ENCODE measurements at places on chromosomes 5 and 9.

GRCh38 chr9:2053883-2054845, 39.0 kb downstream of the SMARCA2 start:
- no peak for DNase-seq

- DNase-seq = no peak
Measured at GRCh38 chr5:176391999-176392398, 3.4 kb downstream of the HIGD2A start.

DNA sequence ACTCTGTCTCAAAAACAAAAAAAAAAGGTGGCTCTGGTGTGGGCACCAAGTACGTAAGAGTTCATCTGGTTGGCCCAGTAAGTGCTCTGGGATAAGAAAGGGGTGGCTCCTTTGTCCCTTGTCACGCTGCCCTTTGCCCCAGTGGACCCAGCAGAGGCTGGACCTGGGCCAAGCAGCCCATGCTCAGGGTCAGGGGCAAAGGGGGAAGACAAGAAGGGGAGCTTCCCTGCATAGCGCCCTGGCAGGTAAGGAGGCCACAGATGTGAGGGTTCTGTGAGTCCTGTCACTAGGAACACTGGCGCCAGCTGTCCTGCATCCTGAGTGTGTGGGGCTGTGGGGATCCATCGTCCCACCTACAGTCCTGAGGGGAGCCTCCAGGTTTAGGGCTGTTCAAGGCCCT, 65.3 kb downstream of the GADD45G start:
- DNase-seq = no peak

DNA sequence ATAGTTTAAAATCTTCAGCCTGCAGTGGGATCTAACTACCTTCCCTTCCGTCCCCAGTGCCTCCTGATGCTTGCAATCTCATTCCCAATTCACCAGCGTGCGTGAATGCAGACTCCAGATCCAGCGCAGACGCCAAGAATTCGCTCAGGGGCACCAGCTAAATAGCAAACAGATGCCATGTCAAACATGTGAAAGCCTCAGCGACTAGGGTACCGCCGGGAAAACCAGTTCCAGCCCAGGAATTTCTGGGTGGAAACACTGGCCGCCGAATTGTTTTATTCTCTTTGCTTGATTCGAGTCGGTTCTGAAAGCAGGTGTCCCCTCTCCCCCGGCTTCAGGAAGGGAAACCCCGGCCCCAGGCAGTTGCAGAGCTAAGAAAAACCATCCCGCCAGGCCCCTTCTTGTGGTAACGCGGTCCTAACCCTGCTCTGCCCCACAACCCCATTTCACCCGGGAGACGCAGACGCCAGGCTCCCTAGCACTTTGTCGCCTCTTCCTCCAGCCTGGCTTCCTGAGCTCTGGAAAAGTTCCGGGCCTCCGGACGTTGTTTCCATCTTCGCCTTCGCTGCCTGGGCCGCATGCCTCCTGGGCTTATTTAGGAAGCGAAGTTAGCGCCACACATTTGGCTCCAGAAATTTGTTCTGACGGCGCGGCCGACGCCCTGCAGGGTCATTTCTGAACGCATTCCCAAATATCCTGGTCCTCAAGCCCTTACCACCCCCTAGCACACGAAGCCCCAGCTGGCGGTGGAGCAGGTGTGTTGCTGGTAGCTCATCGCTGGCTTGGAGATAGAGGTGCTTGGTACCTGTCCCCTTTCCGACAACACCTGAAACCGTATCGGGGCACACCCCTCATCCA, 665 bp upstream of the LVRN start:
- DNase-seq = no peak

DNA sequence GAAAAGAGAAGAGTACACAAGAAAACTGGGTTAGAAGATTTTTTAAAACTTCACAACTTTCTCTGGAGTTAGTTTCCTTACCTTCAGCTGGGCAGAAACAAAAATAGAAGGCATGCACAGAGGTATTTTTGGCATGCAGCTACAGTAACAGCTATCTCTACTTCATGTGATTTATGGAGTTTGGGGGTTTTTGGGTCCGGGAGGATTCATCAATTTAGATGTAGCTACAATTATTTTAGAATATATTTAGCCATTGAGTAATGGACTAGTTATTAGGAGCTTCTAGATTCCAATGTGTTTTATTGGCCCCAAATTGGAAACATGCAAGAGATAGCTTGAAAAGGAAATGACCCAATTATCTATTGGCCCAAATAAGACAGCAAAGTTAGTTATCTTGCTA, 91.6 kb upstream of the TNFAIP8 start:
- no peak for DNase-seq

DNA sequence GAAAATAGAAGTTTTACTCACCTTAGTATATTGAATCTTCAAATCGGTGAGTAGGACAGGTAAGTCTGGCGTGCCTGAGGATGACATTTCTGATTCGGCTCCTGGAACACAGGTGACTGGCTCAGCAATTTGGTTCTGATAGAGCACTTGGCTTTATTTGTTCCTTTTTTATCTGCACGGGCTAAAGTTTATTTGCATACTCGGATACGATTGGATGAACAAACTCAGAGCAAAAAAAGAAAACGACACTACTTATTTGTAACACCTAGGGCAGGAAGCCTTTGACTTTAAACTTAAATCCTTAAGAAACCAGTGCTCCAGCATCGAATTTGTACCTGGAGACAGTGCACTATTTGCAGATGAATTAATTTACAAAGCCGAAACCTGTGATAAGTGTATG, at the start of gene ALDH1A1:
Gene ALDH1A1, minus strand, starts transcription at position 140 of the 400 bp plus-strand sequence. Its CDS starts 53 bp downstream, at position 87.
- DNase-seq = no peak

- DNase-seq = no peak
Measured at GRCh38 chr5:116462500-116462899, 112.1 kb downstream of the SEMA6A start.

- DNase-seq = no peak
Measured at GRCh38 chr5:87252283-87252605, 15.4 kb upstream of the RASA1 start.

- DNase-seq = no peak
Measured at GRCh38 chr5:161094411-161094810, 242.4 kb upstream of the ATP10B start.

GRCh38 chr5:83364312-83365299, 106.9 kb upstream of the VCAN start:
- DNase-seq = no peak

- no peak for DNase-seq
Measured at GRCh38 chr5:178068293-178068692, 45.0 kb upstream of the N4BP3 start.

- no peak for DNase-seq
Measured at GRCh38 chr9:36092509-36093215, 43.9 kb upstream of the GLIPR2 start.

GRCh38 chr5:180338001-180338707, 15.0 kb downstream of the GFPT2 start:
- DNase-seq = no peak

DNA sequence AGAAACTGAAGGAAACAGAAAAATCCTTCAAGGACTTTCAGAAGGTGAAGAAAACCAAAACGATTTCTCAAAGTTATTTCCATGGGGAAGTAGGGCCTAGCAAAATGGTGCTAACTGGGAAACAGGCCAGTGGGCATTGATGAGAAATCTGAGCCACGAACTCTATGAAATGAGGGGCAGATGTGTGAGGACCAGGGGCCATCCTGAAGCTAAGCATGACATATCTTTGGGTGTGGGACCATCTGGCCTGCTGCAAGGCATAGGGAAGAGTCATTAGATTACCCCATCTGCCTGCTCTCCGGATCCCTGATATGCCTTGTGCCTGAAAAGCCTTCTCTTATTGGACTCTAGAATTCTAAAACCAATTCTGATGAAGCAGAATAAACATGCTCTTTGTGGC, 143.8 kb downstream of the PALM2AKAP2 start:
- DNase-seq = peak; percentile 67

GRCh38 chr5:56450766-56451165, 217.6 kb upstream of the ANKRD55 start:
- DNase-seq = no peak

GRCh38 chr9:128905964-128906363, 14.8 kb upstream of the PHYHD1 start:
- no peak for DNase-seq

DNA sequence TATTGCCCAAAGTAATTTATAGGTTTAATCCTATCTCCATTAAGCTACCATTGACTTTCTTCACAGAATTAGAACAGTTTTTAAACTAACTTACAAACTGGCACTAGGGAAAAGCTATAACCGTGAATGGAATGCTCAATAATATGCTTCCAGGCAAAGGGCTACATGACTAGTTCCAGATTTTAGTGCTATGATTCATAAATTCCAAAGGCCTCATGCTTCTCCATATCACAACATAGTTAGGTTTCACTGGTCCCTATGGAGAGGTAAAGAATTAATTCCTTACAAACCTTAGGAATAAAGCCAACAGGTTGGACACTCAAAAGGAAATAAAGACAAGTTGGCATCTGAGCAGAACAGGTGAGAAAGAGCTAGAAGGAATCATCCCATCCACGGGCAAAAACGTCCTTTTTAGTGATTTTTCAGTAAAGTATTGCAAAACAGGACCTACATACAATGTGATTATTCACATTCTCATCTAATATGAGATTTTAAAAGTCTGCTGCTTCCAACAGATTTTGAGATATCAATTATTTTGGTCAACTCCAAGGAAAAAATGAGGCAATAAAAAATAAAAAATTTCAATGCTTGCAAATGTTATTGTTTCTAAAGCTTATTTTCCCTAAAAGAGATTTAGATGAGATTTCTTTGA, 97.0 kb upstream of the TARS1 start:
- DNase-seq = no peak

GRCh38 chr5:167488371-167488770, 803.1 kb upstream of the WWC1 start:
- no peak for DNase-seq

- DNase-seq = no peak
Measured at GRCh38 chr5:180486636-180487149, 7.5 kb upstream of the CNOT6 start.

- DNase-seq = no peak
Measured at GRCh38 chr9:83208065-83208850, 145.3 kb upstream of the RASEF start.

- DNase-seq = no peak
Measured at GRCh38 chr9:4034404-4034803, 265.5 kb downstream of the GLIS3 start.

- no peak for DNase-seq
Measured at GRCh38 chr9:16987026-16987425, 116.6 kb upstream of the BNC2 start.

GRCh38 chr5:34691326-34691725, 35.2 kb downstream of the RAI14 start:
- DNase-seq = no peak

- no peak for DNase-seq
Measured at GRCh38 chr5:151615431-151615830, 24.3 kb upstream of the FAT2 start.

Data from NCI-H446 (cell line).